Stimulated activated CD4-positive, alpha-beta T cell treated with anti-CD3 and anti-CD28 coated beads, Interleukin-15, amount 100 ng/mL, for 1 hour (primary cell): ENCODE measurements at places on chromosomes 12 and 14.

- DNase-seq, result no peak
Observed at GRCh38 chr14:69755784-69756183, 11.2 kb upstream of the SRSF5 start.

GRCh38 chr12:101962486-101962885 lies 85.1 kb downstream of the DRAM1 start:
- no peak for DNase-seq

DNA sequence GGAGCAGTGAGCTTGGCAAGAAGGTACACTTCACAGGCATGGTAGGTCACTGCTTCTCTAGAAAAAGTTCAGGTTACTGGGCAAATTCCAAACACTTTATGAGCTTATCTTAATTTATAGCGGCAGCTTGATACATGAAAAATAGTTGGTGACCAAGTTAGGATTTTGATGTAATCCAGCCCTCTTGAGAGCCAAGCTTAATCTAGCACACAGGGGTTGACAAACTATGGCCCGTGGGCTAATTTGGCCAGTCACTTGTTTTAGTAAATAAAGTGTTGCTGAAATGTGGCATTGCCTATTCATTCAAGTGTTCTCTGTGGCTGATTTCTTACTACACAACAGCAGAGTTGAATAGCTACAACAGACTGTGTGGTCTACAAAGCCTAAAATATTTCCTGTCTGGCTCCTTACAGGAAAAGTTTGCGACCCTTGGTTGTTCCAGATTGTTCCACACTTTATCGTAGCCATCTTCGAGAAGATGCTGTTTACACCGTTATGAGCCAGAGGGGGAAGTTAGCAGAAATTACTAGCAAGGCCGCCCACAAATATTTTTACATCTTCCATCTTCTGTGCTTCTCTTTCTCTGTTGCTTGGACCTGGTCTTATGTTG lies 120.9 kb downstream of the DAAM1 start:
- no peak for DNase-seq

- DNase-seq, result no peak
Observed at GRCh38 chr12:31728289-31728916, 418 bp downstream of the AMN1 start.

DNA sequence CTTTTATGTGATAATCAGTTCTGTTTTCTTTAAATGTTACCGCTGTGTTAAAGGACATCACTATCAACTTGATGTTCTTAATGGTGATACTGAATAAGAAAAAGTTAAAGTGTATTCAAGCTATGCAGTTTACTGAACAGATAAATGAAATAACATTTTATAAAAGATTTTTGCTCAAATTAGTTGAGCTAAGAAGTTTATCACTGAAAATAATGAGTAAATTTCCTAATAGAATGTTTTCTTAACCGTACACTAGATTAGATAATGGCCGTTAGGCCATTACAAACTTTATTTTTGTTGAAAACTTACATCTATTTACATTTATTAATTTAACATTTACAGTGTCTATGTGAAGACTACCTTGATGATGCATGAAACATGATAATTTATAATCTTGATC lies 25.0 kb downstream of the ATF7IP start:
- no peak for DNase-seq

DNA sequence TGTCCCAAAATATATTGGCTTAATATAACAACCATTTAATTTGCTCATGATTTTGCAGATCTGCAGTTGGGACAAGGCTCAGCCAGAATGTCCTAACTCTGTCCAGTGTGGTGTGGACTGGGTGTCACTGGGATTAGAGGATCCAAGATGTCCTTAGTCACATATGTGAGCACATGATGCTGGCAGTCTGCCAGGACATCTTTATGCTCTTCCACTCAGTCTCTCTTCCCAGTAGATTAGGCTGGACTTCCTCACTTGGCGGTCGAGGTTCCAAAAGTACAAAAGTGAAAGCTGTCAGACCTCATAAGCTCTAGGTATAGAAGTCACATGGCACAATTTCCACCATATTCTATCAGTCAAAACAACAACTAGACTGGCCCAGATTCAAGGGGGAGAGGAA lies 167.9 kb upstream of the NTF3 start:
- DNase-seq, result no peak

DNA sequence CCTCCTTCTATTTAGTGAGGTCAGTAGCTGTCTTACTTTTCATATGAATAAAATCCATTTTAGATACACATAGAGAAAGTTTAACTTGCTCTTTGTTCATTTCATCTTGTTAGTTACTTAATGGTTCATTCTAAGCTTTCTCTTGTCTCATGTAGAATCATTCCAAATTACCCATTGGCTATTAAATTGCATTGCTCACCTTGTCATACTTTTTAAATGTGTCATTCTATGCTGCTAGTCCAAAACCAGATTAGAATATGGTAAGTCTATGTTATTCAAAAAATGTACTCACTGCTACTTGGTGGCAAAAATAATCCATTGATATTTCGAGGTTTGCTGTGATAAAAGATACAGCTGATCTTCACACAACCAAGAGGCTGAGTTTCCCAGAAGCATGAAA lies 3.0 kb downstream of the C12orf50 start:
- no peak for DNase-seq

DNA sequence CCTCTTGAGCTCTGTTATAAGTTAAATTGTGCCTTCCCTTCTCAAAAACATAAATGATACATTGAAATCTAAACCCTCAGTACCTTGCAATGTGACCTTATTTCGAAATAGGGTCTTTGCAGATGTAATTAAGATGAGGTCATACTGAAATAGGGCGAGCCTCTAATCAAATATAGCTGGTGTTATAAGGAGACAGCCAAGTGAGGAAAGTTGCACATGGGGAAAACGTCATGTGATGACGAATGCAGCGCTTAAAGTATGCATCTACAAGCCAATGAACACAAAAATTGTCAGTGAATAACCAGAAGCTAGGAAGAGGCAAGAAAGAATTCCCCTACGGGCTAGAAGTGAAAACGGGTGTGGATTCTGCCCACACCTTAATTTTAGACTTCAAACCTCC lies 305.2 kb upstream of the FOXG1 start:
- DNase-seq, result no peak

DNA sequence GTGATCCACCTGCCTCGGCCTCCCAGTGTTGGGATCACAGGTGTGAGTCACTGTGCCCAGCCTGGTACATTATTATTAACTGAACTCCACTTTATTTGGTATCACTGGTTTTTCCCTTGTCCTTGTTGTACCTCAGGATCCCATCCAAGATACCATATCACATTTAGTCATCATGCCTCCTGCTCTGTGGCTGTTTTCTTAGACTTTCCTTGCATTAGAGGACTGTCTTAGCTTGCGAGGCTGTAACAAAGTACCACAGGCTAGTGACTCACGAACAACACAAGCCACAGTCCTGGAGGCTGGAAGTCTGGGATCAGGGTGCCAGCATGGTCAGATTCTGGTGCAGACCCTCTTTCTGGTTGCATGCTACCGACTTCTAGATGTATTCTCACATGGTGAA lies 12.2 kb downstream of the KLC1 start:
- DNase-seq, result no peak

- DNase-seq, result no peak
Observed at GRCh38 chr12:61821381-61821780, 438.8 kb upstream of the USP15 start.

- DNase-seq, result no peak
Observed at GRCh38 chr14:21612324-21612723, 22.4 kb downstream of the OR10G2 start.

DNA sequence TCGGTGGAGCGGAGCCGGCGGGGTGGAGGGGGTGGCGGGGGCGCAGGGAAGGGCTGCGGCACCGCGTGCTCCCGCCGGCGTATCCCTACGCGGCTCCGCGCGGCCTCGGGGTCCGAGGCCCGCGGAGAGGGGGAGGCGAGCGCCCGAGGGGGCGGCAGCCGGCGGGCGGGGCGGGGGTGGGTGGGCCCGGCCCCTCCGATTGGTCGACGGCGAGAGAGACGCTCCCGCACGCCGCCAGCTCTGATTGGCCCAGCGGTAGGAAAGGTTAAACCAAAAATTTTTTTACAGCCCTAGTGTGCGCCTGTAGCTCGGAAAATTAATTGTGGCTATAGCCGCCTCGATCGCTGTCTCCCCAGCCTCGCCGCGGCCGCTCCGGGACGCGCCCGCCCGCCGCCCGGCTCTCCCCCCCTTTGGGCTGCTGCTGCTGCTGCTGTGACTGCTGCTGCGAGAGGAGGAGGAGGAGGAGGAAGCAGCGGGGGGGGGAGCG lies at the start of gene FOXG1:
TSS of gene FOXG1 (plus strand) at position 319 of the 487 bp plus-strand sequence. CDS start 493 bp downstream, outside the sequence.
- no peak for DNase-seq

- DNase-seq, result no peak
Observed at GRCh38 chr12:2251526-2252209, 198.9 kb downstream of the CACNA1C start.

DNA sequence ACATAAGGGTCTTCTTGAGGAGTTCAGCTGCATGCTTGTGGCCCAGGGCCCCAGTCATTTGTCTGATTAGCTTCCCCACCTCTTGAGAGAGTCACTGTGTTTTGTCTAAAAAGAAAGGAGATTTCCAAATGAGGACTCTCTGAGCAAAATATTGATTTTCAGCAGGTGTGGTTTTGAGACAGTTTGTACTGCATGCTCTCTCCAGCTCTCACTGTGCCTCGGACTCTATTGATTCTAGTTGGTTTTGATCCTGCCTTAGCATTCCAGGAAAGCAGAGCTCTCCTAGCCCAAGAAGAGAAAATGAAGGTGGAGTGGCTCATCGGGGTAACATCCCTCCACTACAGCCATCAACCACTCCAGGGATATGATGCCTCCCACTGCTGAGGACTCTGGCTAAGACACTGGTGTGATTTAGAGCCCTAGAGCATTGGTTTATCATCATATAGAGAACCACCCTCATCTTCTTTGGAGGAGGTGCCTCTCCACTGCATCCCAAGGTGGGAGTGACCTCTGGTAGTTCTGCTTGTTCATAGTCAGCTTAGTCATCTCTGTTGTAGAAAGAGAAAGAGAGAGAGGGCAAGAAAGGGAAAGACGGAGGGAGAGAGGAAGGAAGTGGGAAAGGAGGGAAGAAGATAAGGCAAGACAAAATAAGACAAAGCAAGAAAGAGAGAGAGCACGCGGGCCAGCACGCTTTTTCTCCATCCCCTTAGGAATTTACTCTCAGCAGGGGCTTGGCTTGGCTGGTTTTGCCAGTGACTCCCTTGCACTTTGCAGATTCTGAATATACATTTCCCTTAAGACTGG lies 365.6 kb downstream of the DPF3 start:
- no peak for DNase-seq

GRCh38 chr12:115740586-115741155 lies 536.8 kb downstream of the MED13L start:
- no peak for DNase-seq

- DNase-seq, result no peak
Observed at GRCh38 chr12:32690927-32691326, 11.8 kb downstream of the DNM1L start.

- no peak for DNase-seq
Observed at GRCh38 chr12:96828169-96828789, 78.8 kb upstream of the NEDD1 start.

DNA sequence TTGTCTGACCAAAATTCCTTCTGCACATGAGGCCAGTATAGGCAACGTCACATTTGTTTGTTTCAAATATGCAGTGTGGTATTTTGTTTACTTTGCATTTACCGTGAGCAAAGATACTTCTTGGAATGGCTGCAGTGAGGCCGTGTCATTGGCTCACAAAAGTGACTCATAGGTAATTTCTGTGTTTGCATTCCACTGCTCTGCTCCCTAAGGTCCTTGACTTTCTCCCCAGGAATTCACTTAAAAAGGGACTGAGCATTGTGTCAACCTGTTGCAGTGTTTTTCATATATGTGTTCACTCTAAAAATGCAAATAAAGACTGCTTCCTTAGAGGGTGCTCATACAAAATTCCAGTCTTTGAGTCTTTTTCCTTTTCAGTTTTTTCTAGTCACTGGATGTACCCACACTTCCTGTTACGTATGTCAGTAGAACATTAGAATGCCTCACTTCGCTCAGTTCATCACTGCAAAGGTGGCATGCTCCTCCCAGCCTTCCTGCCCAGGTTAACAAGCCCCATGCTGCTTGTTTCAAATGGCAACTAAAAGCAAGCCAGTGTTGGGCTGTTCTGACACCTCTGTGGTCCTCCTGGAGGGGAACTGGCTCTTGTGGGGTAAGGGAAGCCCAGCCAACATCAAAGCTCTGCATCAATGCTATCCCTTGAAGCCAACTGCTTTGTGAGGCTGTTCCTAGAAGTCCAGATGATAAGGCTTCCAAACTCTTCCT lies 9.1 kb downstream of the C12orf76 start:
- DNase-seq, result no peak

DNA sequence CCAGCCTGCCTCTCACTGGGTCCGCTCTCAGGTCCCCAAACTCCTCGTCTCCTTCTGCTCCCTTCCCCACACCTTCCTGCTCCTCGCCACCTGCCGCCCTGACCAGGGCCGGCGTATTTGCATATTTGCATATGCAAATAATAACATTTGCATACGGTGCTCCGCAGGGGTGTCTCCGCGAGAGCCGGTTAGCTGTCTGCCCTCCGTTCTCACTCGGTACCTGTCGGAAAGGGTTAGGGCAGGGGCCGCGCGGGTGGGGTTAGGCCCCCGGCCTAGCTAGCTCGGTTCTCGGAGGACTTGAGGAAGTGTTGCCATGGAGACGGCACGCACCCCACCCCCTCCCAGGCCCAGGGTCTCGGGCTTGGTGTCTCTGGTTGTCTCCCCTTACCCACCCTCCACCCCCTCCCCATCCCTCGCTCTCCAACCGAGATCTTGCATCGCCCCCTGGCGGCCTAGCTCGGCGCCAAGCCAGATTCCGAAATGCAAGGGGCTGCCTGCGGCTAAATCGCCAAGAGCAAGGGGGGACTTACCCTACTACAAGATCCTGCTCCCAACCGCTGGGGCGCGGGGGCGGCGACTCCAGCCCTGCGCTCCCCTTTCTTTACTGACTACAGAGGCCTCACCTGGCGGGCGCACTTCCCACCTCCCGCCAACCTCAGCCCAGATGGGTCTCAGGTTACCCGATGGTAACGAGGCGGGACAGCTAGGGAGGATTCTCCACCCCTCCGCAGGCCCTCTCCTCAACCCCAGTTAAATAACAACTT lies 8.1 kb downstream of the STAC3 start:
- peak; percentile 58 for DNase-seq

GRCh38 chr12:104670439-104671408 lies 214.0 kb downstream of the CHST11 start:
- no peak for DNase-seq

DNA sequence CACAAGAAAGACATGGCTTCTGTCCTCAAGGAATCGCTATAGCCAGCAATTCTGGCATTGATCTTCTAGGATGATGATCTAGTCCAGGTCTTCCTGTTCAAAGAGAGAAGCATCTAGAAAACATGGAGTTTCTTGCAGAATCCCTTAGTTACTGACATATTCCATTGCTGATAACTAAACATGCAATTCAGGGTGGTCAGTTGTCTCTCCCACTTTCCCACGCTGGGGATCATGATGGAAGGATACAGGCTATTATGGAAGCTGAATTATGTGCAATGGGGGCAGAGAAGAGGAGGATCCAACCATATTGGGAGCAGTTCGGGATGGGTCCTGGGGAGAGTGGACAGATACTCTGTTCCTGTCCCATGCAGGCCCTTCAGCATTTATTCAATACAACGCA lies 9.8 kb upstream of the RPH3A start:
- DNase-seq, result no peak

DNA sequence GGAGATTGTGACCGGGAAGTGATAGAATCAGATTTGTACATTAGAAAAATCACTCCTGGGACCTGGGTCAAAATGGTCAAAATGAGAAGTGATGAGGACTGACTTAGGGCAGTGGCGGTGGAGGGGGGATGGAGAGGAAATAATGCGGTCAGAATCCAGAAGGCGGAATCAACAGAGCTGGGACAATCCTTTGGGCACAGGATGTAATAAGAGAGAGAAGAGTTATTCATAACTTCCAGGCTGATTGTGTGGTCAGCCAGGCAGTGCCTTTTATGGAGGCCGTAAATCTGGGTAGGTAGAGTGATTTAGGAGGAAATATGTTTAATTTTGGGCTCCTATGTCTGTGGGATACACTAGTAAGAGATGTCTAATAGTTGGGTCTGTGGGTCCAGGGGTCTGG lies 21.6 kb downstream of the FBXL14 start:
- DNase-seq, result no peak
